RWPE1 (cell line): ENCODE measurements at places on chromosomes 7 and 10.

GRCh38 chr7:31416381-31416870 lies 75.9 kb upstream of the NEUROD6 start:
- no peak for DNase-seq

- peak; percentile 40 for DNase-seq
Observed at GRCh38 chr7:100486753-100487446, 3.2 kb downstream of the NYAP1 start.

- no peak for DNase-seq
Observed at GRCh38 chr7:73773700-73774517, 3.8 kb upstream of the CLDN3 start.

GRCh38 chr10:48444266-48444665 lies 137.8 kb downstream of the MAPK8 start:
- DNase-seq: peak; percentile 57

- no peak for DNase-seq
Observed at GRCh38 chr10:96374004-96374403, 15.2 kb upstream of the OPALIN start.

- DNase-seq: no peak
Observed at GRCh38 chr10:79066411-79067240, 2.1 kb upstream of the ZMIZ1 start.
